ENCODE measurements at places on chromosomes 12 and 14.

DNA sequence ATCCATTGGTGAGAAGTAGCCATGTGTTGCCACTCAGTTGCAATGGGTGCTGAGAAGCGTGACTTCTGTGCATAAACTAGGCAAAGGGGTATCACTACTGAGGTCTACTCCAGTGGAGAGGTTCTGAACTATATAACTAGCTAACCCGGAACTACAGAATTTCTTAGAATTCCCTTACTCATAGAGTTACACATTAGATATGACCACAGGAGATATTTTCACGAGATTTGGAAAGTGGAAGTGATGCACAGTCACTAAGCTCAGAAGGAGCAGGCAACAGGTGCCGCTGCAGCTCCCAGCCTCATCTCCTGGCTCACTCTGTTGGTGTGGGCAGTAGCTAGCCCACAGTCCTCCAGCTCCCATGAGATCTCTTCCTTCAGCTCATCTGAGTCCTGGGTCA is 136.6 kb downstream of the SSPN start:
- DNase-seq: no peak

GRCh38 chr12:73384592-73384991 is 1112.4 kb downstream of the TRHDE start:
- DNase-seq: no peak

DNA sequence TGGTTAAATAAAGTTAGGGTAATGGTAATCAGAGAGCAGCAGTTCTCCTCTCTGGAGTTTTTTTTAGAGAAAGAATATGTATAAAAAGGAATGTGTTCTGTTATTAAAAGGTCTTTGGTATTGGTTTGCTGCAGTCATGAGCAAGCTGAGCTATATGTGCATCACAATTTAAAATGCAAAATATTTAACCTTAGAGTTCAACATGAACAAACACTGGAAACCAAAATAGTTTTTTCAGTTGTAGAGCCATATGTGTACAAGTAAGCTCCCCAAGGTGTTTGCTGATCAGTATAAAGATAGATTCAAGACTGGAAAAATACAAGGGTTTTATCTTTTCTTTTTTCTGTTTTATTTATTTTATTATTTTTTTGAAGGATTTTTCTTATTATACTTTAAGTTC is 245.0 kb downstream of the NUBPL start:
- no peak for DNase-seq

- no peak for DNase-seq
Observed at GRCh38 chr14:79448960-79449359, 762.3 kb downstream of the DIO2 start.

GRCh38 chr12:46390304-46390703 is 17.7 kb upstream of the SLC38A2 start:
- no peak for DNase-seq

DNA sequence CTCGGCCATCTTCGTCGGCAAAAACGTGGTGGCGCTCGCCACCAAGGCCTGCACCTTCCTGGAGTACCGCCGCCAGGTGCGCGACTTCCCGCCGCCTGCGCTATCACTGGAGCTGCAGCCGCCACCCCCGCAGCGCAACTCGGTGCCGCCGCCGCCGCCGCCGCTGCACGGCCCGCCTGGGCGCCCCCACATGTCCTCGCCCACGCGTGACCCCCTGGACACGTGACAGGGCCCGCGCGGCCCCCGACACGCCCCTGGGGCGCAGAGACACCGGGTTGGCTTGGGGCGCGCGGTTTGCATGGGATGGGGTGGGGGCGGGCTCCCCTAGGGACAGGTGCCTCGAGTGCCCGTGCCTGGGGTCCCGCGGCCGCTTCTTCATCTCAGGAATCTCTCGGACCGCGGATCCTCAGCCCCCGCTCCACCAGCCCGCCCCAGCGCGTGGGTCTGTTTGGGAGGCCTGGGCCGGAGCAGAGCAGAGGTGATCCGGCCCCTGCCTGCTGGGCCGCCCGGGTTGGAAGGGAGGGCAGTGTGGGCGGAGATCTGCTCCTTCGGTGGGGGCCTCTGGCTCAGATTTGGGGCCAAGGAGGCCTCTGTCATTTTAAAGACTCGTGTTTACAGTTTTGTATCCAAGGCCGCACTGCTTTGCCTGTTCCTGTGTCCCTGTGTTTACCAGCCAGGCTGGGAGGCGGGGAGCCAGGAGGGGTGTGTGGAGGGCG is 3.3 kb downstream of the TMEM121 start:
- no peak for DNase-seq

Measured in tibial nerve (tissue), 4 donors.